ENCODE measurements at places on chromosomes 13 and 19.

- no peak for DNase-seq
Measured at GRCh38 chr13:47166336-47166735, 269.5 kb upstream of the HTR2A start.

- no peak for DNase-seq
Measured at GRCh38 chr19:36097036-36097435, 13.9 kb upstream of the OVOL3 start.

DNA sequence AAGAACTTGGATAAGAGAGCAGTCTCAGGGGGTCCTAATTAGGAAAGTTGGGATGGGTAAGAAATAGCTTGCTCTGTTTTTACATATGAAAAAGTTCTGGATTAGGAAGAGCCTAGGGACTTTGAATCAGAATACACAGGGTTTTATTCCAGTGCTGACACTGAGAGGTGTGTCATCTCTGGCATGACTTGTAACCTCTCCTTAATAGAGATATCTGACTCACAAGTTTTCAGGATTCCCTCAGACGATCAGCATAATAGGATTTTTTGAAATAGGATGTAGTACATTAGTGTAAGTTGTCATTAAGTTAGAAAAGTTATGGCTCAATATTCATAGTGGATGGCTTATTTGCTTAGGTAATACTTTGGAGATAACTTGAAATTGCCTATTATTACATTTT lies 555.2 kb upstream of the MIR17HG start:
- no peak for DNase-seq

- DNase-seq, result no peak
Measured at GRCh38 chr13:98978280-98978679, 416 bp upstream of the DOCK9 start.

DNA sequence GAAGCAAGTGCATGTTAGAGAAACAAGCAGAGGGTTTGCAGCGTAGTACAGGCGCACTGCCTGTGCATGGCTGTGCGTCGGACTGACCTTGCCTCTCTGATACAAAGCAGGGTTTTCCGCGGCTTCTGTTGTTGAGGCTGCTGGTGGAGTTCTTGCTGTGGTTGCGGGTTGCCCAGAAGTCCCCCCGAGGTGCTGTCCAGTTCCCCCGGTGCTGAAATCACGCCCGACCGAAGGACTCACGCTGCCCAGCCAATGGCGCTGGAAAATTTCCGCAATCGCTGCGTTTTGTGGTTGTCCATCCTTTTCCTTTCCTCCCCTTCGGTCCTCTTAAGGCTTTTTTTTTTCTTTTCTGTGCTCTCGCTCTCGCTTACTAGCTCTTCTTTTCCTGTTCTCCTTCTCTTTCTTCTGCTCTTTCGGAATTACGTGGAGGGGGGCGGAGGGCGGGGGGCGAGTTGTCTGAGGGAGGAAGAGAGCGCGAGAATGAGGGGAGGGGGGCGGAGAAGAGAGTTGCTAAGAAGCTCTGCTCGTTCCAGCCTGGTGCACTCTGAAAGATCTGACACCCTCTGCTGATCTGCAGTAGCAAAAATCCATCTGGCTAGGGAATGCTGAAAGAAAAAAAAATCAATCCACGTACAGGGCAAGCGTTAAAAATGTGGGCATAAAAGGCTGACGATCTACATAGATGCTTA lies at the start of gene SLITRK1:
Gene SLITRK1, minus strand, starts transcription at position 558 of the 689 bp plus-strand sequence. CDS start 967 bp downstream, outside the sequence.
- DNase-seq, result no peak

DNA sequence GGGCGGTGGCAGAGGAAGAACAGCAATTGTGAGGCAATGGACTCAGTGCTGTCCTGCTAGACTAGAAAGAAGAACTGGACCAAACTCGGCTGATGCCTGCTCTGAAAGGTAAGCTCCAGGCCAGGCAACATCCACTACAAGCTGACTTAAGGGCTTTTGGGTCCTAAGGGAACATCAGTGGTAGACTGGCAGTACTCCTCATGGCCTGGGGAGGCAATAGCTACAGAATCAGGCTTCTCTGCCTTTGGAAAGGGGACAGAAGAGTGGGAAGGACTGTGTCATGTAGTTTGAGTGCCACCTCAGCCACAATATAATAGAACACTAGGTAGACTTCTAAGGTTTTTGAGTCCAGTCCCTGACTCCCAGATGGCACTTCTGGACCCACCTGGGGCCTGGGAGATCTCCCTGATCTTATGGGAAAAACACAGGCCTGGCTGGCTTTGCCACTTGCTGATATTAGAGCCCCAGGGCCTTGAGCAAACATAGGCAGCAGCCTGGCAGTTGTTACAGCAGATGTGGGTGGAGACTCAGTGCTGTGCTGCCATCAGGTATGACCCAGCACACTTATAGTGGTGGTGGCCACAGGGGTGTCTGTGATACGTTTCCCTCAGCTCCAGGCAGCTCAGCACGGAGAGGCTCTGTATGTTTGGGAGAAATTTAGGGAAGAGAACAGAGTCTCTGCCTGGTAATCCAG lies 9.2 kb upstream of the CLC start:
- DNase-seq, result no peak

DNA sequence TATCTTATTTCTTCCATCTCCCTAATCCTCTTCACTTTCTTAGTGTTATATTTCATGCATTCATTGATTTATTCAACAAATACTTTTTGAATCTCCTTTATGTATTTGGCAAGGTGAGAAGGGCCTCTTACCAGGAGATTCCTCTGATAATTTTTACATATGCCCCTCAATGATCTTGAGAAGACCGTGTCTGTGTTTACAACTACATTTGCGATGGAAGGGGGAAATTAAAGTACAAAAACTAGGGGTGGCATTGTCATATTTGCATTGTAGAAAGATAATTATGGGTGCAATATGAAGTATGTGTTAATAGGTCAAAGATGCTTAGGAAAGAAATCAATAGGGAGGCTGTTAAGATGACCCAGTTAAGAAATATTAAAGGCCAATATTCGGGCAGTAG lies 1108.4 kb upstream of the MIR17HG start:
- DNase-seq, result no peak

- peak; percentile 83 for DNase-seq
Measured at GRCh38 chr19:7529246-7529600, 6.3 kb upstream of the PNPLA6 start.

DNA sequence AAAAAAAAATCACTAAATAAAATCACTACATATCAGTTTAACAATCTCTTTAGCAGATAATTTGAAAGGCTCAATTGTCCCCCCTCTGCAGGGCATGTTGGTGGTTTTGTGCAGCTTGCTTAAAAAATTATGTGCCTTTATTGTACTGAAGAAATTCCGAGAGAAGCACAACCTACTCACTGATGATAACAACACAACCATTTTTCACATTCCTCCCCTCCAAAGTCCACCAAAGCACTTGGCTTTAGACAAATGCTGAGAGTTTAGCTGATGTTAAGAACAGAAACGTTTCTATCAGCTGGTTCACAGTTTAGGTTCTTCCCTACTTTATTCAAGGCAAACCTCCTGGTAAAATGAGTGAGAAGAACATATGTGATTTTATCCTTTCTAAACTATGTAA lies 923 bp downstream of the DOCK9 start:
- no peak for DNase-seq

DNA sequence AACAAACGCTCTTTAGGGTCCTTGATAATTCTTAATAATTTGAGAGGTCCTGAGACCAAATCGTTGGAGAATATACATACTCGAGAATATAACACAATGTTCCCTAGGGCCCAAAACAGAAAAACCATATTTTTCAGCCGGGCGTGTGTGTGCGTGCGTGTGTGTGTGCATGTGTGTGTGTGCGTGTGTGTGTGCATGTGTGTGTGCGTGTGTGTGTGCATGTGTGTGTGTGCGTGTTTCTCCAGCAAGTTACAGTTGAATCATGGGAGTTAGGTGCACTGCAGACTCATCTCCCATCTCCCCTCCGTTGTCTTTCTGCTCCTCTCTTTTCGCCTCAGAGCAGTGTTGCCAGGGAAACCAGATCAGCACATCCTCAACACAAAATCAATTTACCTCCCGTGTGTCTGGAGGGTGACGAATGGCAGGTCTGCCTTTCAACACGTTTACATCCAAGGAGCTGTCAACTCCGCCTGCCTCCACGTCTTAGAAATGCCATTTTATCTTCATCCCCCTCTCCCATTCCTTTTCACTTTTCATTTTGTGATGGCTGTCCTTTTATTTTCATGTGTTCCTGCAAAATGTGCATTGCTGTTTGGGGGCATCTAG lies 8.3 kb upstream of the PNMA8B start:
- DNase-seq, result no peak

DNA sequence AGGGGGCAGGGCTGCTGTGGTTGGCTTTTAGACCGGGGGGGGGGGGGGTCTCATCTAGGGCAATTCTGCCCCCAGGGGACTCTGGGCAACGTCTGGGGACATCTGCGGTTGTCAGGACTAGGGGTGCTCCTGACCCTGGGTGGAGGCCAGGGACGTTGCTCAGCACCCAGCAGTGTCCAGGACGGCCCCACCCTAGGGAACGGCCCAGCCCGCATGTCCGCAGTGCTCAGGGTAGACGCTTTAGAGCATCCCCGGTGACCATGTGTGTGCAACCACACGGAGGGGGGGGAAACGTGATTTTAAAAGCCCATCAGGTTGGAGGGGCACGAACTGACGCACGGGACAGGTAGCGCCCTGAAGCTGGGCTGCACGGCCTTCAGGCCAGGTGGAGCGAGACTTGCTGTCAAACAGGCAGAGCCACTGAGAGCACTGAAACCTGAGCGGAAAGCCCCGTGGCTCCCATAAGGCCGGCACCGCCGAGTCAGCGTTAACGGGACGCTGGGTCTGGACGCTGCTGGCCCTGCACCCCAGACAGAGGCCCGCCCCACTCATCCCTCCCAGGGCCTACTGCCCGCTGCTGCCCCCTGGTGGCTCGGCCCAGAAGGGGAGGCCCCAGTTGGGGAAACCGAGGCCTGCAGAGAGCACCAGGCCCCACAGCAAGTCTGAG lies 8.3 kb downstream of the CACTIN start:
- no peak for DNase-seq

DNA sequence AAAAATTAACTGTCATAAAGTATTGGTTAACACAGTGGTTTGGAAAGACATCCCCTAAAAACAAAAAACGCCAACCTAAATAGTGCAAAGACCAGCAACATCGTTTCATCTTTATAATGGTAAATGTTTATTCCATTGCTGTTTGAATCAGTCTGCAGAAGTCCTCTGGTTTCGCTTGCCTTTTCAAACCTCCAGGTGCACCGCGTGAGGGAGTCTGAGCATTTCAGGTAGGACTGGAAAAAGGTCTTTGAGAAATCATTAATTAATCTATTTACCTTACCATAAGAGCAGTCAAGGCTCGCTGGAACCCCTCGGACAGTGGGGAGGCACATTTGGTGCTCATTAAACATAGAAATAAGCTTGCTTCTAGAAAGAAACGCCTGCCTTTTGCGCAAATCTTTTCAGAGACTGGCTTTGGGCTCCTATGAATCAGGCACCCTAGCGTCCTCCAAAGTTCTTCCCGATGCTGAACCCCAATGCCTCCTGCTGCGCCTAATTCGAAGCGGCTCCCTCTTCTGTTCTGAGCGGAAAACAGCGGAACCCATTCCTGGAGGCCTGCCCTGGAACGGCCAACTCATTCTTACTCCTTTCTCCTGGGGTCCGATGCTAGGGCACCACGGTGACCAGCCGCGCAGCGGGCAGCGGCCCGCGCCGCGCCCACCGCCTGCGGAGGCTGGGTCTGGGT lies 951 bp upstream of the MTUS2 start:
- no peak for DNase-seq

DNA sequence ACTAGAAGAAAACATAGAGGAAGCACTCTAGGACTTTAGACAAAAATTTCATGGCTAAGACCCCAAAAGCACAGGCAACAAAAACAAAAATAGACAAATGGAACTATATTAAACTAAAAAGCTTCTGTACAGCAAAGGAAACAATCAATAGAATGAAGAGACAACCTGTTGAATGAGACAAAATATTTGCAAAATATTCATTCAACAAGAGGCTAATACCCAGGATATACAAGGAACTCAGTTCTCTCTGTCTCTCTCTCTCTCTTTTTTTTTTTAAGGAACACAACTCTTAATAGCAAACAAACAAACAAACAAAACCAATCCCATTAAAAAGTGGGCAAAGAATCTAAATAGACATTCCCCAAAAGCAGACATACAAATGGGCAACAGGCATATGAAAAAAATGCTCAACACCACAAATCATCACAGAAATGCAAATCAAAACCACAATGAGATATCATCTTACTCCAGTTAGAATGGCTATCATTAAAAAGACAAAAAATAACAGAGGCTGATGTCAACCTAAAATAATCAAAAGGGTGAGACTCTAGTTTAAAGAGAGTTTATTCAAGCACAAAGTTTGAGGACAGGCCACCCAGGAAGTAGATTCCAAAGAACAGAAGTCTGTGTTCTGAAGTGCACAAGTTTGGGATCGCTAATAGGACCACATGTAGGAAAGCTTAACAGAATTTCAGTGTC lies 27.1 kb upstream of the SLC7A9 start:
- DNase-seq, result no peak

DNA sequence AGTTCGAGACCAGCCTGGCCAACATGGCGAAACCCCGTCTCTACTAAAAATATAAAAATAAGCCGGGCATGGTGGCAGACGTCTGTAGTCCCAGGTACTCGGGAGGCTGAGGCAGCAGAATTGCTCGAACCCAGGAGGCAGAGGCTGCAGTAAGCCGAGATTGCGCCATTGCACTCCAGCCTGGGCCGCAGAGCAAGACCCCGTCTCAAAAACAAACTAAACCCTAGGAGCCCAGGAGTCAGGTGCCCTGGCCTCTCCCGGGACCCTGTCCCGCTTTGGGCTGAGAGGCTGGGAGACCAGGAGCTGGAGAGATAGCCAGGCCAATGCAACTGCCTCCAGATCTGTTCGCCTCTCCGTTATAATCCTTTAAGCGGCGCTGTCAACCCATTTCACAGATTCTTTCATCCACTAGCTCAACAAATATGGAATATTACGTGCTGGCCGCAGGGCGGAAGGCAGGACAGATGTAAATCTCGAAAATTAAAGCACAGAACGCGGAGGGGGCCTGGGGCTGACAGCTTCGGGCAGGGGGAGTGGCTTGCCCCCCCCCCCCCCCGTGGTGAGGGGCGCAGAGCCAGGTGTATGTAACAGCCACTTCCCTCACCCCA lies 5.3 kb upstream of the MYBPC2 start:
- no peak for DNase-seq

DNA sequence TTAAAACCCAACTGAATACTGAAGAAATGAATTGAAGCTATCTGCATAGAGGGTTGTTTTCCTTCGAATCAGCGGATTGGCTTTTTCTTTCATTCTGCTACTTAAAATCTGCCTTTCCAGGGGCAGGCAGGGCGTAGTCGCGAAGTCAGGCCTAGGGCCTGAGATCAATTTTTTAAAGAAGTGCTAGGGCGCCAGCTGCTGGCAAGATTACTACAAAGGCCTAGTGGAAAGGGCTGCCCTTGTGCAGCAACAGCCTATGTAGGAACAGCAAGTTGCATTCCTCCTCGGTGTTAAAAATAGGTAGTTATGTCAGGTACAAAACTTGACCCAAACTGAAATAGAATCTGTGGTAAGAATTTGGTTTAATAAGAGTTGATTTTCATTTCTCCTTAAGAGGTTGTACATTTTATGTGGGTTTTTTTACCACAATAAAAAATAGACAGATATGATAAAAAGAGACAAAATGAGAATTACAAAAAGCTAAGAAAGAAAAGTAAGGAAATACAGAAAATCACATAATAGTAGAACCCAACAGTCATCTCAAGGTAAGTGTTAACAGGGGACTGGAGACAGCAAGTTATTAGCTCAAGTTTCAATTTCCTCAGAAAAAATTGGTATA lies 9.5 kb upstream of the URAD start:
- no peak for DNase-seq

Data from lower leg skin (tissue), 4 donors.